ENCODE measurements at places on chromosomes 1 and 21. TPM values are rescaled to one million over a fixed set of nuclear protein-coding genes. Genes with fewer than 3 reads are reported as not detected.

The PBX1 gene
- 0.62 TPM for total RNA-seq

The INAVA gene
- total RNA-seq: not detected

The RNASEL gene
- 3.6 TPM for total RNA-seq

The EXTL1 gene
- total RNA-seq: not detected

The CD53 gene
- total RNA-seq: 170 TPM

The S100A8 gene
- total RNA-seq: not detected

The TMEM53 gene
- 3.8 TPM for total RNA-seq

The NBPF3 gene
- 3.8 TPM for total RNA-seq

The PAPPA2 gene
- 3.3 TPM for total RNA-seq

The ARHGEF16 gene
- total RNA-seq: not detected

The PRELP gene
- total RNA-seq: not detected

The CA6 gene
- 1.6 TPM for total RNA-seq

GRCh38 chr1:200173097-200173618 is 145.6 kb downstream of the NR5A2 start:
- DNase-seq: no peak

DNA sequence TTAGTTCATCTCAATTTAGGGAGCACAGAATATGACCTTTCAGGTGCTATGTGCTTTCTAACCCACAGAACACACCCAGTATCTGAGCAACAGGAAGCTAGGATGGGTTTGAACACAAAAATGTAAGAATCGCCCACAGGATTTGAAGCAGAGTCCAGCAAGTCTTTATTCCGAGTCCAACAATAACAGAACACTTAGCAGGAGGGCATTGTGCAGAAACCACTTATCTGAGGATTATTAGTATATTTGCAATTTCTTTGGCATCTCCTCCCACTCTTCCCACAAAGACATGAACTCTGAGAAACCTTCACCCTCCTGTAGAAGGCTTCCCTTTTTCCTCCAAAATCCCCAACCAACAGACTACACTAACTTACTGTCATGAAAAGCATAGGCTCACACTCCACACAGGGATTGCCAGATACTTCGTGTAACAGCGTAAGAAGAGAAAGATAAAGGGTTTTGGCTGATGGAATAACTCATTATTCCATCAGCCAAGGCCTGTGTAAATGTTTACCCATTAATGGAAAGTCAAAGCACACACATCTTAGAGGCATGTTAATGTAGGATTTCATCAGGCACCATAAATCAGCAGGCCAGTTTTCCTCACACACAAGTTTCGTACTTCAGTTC is 16.1 kb downstream of the SIPA1L2 start:
- DNase-seq: no peak

GRCh38 chr1:15081102-15081501 is 72.4 kb upstream of the TMEM51 start:
- DNase-seq: no peak

DNA sequence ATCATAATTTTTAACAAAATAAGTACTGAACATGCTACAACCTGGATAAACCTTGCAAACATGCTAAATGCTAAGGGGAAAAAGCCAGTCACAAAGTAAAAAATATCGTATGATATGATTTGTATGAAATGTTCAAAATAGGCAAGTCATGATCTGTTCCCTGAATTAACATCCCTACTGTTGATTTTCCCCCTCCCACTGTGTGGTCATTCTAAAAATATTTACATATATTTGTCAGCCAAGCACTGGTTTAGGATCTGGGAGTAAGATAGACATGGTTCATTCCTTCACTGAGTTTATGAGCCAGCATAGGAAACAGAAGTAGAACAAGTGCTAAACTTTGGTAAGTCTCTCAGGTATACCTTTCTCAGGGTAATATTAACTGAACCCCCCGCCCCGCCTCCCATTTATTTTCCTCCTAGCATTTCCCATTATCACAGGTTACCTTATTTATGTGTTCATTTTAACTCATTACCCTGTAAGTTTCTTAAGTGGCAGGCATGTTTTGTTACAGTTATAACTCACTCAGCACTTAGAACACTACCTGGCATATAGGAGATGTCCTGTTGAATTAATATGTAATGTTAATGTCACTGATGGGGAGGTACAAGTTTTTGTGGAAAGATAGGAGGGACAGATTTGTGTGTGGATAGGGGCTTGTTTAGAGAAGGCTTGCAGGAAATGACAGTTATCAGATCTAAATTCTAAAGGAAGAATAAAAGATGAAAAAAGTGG is 12.3 kb downstream of the UQCRH start:
- DNase-seq: no peak

GRCh38 chr1:160432371-160432786 is 32.0 kb downstream of the VANGL2 start:
- no peak for DNase-seq

DNA sequence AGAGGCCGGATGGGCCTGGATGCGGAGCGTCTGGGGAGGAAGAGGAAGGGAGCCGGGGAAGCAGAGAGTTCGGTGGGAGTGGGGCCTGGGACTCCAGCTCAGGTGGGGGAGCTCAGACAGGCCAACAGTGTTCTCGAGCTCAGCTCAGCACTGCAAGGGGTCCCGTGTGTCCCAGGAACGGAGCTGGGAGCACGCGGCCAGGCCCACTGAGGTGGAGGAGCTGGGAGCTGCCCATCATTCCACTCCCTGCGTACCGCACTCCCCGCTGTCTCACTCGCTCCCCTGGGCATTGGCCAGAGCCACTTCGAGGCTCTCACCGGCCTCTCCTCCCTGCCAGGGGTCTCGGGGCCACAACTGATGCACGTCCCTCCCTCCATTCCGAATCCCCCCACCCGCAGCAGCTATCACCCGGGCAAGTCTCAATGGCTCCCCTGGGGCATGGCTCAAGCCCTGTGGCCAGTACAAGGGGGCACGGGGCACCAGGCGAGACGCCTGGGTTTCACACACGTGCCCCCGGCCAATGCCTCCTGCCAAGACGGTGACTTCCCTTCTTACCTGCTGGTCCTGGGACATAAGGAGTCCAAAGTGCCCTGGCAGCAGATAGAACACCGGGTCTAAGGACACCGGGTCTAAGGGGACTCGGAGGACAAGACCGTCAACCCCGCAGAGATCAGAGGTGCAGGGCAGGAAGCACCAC is 30.3 kb upstream of the COL6A2 start:
- DNase-seq: no peak

- DNase-seq: no peak
These were observed 1372.3 kb downstream of the AMY1C start for GRCh38 chr1:105122041-105122440.

GRCh38 chr21:43933199-43933598 is 68.2 kb downstream of the AGPAT3 start:
- no peak for DNase-seq

DNA sequence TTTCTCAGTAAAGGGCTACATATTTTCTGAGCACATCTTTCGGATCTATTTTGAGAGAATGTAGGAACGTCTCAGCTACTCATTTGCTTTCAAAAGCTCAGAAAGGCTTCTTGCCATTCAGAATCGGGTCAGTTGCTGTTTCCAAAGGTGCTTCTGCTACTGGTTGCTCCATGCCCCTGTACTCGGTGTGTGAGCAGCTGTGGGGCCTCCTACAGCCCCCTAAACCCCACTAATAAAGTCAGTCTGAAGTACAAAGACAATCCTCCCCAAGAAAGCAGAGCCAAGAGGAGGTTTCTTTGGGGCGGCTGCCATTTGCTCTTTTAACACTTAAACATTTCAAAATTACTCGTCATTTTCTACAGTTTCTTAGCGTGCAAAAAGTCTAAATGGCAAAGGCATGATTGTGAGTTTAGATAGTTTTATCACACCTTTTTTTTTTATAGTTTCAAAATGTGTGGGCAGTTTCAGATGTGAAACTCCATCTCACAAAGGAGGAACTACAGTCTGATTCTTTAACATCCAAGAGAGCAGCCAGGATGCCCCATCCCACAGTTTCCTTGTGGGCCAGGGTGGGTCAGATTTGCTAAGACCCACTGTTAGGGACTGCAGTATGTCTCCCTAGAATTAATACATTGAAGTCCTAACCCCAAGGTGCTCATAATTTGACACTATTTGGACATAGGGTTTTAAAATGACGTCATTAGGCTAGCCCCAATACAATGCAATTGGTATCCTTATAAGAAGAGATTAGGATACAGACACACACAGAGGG is 4.1 kb downstream of the RUNX1 start:
- DNase-seq: no peak

GRCh38 chr1:113207019-113207418 is 134.0 kb downstream of the LRIG2 start:
- no peak for DNase-seq

DNA sequence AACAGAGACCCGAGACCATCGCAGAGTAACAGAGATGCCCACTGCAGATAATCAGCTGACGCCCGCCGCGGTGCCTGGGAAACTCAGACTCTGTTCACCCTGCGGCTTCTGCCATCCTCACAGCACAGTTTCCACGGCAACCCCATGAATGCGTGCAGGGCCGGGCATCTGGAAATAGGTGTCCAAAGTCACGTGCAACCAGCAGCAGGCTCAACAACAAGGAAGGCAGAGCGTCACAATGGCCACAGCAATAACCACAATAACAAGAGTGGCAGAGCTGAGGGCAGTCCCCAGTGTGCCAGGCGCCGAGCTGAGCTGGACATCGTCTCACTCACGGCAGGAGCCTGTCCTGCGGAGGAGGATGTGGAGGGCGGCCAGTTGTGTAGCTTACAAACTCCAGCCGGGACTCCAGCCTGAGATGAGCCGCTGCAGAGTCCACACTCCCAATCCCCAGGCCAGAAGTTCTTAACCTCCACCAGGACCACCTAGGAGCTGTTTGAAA is 102.0 kb downstream of the CRYAA start:
- no peak for DNase-seq

- no peak for DNase-seq
These were observed 161.5 kb downstream of the HLX start for GRCh38 chr1:221040691-221041285.

DNA sequence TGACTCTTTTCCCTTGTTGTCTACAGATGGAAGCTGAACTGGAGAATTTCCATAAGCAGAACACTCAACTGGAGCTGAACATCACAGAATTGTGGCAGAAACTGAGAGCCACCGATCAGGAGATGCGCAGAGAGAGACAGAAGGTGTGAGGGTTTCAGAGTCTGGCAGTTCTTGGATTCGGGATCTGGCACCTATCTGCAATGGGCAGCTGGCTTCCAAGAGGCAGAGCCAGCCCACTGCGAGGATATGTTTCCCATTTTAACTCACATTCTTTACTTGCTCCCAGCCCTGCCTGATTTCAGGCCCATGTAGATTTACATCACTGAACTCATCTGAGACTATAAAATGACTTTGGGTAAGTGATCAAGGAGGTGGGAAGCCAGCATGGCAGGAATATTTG is 37.3 kb upstream of the TMEM125 start:
- no peak for DNase-seq

GRCh38 chr1:206633708-206634121 is 1.6 kb upstream of the DYRK3 start:
- DNase-seq: no peak

DNA sequence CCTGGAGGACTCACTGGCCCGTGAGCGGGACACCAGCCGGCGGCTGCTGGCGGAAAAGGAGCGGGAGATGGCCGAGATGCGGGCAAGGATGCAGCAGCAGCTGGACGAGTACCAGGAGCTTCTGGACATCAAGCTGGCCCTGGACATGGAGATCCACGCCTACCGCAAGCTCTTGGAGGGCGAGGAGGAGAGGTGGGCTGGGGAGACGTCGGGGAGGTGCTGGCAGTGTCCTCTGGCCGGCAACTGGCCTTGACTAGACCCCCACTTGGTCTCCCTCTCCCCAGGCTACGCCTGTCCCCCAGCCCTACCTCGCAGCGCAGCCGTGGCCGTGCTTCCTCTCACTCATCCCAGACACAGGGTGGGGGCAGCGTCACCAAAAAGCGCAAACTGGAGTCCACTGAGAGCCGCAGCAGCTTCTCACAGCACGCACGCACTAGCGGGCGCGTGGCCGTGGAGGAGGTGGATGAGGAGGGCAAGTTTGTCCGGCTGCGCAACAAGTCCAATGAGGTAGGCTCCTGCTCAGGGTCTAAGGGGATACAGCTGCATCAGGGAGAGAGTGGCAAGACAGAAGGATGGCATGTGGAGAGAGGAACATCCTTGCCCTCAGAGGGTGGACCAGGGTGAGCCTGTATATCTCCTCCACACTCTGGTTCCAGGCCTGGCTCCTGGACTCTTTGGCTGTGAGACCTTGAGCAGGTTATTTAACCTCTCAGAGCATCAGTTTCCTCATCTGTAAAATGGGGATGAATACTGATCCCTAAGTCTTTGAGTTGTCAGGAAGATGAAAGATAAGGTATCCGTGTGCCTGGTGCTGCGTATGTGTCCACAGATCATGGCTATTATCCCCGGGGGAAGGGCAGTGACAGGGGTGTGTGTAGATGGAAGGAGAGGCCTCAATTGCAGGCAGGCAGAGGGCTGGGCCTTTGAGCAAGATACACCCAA is 17.2 kb upstream of the SEMA4A start:
- DNase-seq: no peak

- DNase-seq: no peak
These were observed 38.5 kb upstream of the COL18A1 start for GRCh38 chr21:45366476-45366875.

DNA sequence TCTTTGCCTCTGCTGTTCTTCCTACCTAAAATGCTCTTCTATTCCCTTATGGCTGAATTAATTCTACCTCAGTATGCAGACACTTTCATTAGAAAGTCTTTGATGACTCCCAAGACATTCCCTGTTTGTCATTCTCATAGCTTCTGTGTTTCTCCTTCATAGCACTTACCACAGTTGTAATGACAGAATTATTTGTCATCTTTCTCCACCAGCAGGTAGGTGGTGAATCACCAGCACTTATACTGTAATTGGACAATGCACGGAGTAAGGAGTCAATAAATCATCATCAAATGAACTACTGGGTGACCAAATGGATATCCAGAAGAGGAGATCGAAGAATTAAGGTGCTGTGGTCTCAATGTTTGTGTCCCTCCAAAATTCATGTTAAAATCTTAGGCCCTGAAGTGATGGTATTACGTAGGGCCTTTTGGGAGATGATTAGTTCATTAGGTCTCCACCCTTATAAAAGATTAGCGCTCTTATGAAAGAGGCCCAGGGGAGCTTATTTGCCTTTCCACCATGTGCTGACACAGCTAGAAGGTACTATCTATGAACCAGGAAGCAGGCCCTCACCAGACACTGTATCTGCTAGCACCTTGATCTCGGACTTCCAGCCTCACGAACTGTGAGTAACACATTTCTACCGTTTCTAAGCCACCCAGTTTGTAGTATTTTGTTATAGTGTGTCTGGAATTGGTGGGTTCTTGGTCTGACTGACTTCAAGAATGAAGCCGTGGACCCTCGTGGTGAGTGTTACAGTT is 2.4 kb upstream of the CCT8 start:
- DNase-seq: no peak

- DNase-seq: no peak
These were observed 156.7 kb downstream of the SYT2 start for GRCh38 chr1:202553560-202554038.

DNA sequence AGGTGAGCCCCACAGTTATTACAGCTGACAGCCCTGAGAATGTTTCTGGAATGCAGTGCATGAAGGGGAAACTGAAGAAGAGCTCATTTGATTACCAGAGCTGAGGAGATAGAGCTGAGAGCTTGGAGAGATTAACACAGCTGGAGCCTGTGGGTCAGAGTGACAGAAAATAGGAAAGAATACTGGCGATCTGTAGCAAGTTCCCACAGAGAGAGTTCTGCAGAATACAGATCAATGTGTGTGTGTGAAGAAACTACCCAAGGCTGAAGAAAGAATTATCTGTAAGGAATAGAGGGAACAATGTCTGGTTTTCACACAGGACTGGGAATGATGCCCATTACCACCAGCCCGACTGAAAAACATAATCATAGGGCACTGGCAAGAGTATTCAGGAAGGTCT is 103.6 kb upstream of the SNX7 start:
- no peak for DNase-seq

- DNase-seq: peak; percentile 35
These were observed 58.9 kb downstream of the VPS26C start for GRCh38 chr21:37208056-37208721.

- no peak for DNase-seq
These were observed 109.8 kb downstream of the USP25 start for GRCh38 chr21:15839601-15840000.
